ENCODE measurements at places on chromosomes 11 and 22.

GRCh38 chr22:22943521-22944267, 56.1 kb downstream of the IGLL5 start:
- DNase-seq, result no peak

- no peak for DNase-seq
These were observed 531.9 kb upstream of the ISX start for GRCh38 chr22:34534101-34534500.

DNA sequence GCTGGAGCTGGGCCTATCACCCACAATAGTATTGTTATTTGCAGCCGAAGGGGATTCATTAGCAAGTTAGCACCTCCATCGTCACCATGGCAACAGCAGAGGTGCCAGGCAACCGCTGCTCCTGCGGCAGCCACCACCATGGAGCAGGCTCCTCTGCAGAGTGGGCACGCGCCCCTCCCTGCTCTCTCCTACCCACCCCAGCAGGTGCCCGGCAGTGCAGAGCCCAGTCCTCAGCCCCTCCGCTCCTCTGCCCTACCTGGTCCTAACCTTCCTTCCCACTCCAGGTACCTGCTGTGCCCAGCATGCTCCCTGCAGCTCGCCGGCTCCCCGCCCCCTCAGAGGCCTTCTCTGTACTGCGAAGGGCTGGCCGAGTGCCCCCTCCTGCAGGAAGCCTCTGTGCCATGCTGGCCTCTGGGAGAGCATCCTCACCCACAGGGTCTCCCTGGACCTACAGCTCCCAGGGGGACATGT, 3.6 kb downstream of the DUSP8 start:
- DNase-seq, result no peak

- no peak for DNase-seq
These were observed 93.9 kb downstream of the PKNOX2 start for GRCh38 chr11:125258291-125259032.

DNA sequence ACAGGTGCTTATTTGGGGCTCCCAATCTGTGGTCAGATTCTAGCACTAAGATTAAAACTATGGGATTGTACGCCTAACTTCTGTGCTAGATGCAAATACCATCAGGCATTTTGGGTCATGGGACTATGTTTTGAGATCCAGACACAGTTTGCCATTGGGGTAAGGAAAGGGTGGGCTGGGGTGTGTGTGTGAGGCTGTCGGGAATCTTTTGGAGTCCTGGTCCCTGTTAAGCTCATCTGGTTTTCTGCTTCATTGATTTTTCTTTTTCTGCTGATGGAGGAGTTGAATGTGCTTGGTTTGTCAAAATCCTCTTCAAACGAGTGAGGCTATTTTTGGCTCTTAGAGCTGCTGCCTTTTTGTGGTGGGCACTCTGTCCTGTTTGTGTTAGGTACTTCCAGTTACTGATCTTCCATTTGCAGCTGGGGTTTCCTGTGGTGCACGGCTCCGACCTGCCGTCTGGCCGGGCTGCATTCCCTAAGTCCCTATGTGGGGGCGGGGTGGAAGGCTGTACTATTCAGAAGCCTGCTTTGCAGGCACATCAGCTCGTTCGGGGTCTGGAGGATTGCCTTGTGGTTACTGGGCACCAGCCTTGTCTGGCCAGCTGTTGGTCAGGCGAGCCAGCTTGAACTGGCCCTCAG, 2.9 kb downstream of the BCR start:
- DNase-seq, result no peak

GRCh38 chr11:106133529-106133928, 56.1 kb downstream of the AASDHPPT start:
- DNase-seq, result no peak

DNA sequence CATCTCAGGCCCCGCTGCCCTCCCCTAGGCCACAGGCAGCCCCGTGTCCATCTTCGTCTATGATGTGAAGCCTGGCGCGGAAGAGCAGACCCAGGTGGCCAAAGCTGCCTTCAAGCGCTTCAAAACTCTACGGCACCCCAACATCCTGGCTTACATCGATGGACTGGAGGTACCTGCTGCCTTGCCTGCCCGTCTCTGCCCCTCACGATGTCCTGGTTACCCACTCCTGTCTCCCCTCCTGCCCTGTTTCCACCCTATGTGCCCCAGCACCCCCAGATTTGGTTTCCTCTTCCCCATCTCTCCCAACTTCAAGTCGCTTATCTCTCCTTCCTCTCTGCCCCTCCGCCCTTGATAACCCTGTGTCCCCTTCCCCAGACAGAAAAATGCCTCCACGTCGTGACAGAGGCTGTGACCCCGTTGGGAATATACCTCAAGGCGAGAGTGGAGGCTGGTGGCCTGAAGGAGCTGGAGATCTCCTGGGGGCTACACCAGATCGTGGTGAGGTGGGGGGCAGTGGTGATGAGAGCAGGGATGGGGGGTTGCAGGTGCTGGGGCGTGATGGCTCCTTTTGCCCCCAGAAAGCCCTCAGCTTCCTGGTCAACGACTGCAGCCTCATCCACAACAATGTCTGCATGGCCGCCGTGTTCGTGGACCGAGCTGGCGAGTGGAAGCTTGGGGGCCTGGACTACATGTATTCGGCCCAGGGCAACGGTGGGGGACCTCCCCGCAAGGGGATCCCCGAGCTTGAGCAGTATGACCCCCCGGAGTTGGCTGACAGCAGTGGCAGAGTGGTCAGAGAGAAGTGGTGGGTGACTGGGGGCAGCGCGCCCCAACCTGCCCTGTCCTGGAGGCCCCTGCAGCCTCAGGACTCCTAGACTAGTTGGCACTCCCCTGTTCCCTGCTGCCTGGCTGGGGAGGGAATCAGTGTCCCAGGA, 930 bp downstream of the SCYL1 start:
- no peak for DNase-seq

- DNase-seq, result no peak
These were observed 580.3 kb upstream of the CADM1 start for GRCh38 chr11:116084511-116084910.

DNA sequence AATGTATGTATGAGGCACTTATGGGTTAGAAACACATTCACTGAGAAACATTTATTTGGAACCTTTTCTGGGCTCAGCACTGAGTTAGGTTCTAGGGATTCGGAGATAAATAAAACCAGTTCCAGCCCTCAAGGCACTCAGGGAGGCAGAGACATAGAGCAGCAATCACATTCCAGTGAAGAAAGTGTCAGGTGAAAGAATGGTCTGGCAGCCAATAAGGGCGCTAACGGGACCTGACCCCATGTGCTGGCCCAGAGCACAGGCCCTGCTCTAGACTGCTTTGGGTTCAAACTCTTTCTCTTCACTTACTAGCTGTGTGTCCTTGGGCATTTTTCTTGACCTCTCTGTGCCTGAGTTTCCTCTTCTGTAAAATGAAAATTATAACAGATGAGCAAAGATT, 146.0 kb upstream of the SYT13 start:
- no peak for DNase-seq

DNA sequence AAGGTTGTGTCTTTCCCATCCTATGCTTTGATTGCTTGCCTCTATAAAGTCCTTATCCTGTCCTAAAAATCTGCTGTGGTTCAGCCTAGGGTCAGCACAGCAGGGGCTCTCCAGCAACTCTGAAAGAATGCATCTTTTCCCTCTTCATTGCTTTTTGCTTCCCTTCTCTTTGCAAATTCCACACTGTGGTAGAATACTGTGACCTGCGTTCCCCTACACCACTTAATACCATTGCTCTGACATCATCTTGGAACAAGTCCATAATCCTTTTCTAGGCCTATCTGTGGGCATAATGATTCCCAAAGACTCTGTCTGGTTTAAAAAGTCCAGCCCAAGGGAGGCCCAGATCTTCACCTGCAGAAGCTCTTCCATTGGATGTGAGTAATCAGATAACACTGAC, 177.7 kb downstream of the NAV2 start:
- DNase-seq, result no peak

GRCh38 chr22:23217171-23218052, 37.1 kb downstream of the BCR start:
- no peak for DNase-seq

GRCh38 chr22:17924735-17925364, 99.5 kb downstream of the MICAL3 start:
- DNase-seq, result no peak

DNA sequence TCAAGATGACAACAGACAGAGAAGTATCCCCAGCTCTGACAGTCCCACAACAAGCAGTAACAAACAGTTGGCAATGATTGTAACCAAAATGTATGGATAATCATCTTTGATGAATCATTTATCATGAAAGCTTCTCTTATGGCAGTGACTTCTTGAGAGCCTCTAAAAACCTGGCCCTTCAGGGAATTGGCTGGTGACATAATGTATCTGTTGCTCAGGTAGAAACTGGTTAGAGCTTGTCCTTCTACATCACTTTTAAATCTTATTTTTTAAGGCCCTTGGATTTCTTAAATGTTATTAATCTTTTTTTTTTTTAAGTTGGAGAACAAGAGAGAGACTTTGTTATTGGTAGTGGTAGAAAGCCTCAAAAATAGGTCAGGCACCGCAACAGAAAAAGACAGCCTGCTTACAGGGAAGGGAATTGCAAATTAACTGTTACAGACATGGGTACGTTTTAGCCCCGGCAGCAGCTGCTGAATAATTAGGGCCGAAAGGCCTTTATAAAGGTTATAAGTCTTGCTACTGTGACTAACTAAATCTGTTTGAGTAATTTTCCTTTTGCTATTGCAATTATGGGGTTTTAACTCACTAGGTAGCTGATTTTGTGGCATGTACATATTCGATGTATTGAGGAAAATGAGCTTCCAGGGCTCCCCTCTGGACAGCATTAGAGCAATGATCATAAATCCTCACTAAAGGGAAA, 207.7 kb upstream of the LRRC4C start:
- DNase-seq, result no peak

DNA sequence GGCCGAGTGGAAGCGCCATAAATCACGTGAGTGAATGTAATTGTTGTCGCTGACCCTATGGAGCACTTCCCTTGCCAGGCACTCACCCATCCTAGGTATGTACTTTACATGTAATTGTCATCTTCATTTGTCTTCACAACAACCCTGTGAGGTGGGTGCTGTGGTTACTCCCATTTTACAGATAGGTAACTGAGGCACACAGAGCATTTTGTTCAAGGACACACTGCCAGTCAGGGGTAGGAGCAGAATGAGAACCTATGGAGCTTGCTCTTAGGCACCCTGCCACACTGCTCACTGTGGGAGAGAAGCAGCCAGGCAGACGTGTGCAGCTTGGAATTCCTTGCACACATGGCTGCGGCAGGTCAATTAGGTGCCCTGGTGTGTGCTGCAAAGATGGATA, 785 bp upstream of the EFCAB6 start:
- DNase-seq, result no peak

- DNase-seq, result no peak
These were observed 457.2 kb upstream of the CADM1 start for GRCh38 chr11:115961159-115962003.

GRCh38 chr11:95512682-95513081, 276.9 kb downstream of the FAM76B start:
- DNase-seq, result no peak

DNA sequence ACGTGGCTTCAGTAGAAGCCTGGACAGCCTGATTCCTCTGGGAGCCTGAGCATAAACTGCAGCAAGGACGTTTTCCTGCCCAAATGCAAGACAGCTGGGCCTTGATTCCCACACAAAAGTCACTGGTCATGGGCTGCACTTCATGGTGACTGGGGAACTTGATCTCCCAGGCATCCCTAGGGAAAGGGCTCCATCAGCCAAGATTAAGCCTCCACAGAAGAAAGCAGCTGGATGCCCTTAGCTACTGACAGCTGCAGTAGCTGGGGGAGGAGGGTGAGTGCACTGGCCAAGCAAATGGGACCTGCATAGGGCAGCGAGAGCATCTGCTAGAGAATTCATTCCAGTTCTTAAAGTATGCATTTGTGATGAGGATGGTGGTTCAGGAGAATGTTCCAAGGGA, 267.4 kb upstream of the ISX start:
- DNase-seq, result no peak

DNA sequence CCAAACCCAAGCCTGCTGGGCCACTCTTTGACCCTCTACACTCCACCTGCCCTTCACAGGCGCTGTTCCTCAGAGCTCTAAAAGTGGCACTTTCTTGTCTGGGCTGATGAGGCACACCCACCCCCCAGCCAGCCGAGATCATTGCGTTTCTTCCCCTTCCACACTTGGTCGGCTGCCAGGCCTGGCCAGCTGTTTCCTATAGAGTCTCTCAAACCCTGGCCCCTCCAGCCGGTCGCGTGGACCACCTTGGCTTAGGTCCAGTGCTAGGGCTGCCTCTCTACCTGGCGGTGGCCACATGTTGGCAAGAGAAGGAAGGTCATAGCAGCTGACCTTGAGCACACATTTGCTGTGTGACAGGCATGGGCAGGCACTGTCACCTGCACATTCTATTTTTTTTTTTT, 60.6 kb downstream of the PPP6R2 start:
- DNase-seq, result no peak

- DNase-seq, result no peak
These were observed 14.6 kb downstream of the C11orf97 start for GRCh38 chr11:94526645-94527438.

DNA sequence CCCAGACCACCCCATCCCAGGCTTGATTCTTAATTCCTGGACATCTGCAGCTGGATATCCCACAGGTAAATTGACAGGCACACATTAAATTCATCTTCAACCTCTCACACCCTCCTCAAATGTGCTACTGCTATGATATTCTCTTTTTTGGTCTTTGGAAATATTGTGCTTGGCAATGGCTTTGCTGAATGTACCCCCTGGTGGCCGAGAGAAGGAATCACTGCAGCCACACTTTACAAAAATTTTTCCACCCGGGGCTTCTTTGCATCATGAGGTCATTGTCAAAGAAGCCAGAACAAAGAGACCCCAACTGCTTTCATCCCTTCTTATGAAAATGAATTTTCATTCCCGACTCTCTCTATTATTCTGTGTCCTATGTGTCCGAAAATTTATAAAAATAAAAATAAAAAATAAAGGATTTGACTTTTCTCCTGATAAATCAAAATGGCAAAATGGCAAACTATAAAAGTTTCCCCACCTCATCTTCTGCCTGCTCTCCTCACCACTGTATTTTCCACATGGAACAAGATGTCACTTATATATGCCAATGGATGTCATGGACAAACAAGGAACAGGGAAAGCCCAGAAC, 15.0 kb upstream of the CYB5R2 start:
- no peak for DNase-seq

DNA sequence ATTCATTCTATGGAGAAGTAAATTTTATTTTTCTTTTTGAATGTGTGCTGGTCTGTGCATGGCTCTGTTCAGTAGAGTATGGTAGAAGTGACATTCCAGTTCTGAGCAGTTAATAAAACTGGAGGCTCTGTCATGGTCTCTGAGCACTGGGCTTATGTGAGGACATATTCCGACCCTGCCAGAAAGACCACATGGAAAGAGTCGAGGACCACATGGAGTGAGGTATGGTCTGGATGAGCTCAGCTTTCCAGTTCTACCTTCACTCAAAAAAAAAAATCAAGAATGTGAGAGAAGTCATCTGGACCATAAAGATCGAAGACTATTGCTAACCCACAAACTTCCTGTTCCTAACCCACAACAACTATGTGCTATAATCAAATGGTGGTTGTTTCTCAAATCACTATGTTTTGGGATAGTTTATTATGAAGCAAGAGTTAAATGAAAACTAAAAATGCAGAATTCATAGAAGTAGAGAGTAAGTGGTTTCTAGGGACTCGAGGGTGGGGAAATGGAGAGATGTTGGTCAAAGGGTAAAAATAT, 534.2 kb upstream of the ANO5 start:
- DNase-seq, result no peak

- no peak for DNase-seq
These were observed 63.8 kb upstream of the RRAS2 start for GRCh38 chr11:14422814-14423182.
